ENCODE measurements at places on chromosomes 11 and 22.

GRCh38 chr22:42326301-42326700 is 55.8 kb upstream of the TCF20 start:
- DNase-seq, result no peak

DNA sequence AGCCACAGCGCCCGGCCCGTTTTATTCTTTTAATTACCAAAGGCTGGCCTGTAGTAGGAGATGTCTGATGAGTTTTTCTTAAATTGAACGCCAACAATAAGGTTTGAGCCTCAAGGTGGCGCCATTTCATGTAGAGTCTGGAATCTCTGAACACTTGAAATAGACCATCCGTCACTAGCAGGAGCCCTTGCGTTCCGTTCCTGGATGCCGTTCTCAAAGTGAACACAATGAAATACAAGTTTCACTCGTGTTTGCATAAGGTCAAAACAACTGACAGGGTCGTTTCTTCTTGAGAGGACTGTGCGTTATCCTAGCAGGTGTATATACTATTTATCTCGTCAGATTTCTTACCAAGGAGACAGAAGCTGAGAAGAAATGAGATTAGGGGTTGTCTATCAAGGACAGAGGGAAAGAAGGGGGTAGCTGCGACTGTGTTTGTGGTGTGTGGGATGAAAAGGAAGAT is 18.7 kb upstream of the SCGB1D1 start:
- peak; percentile 76 for DNase-seq

GRCh38 chr11:94303966-94304958 is at the start of gene IZUMO1R:
TSS of gene IZUMO1R (plus strand) at chr11:94304580. CDS start at chr11:94305637, 1,057 bp downstream.
- DNase-seq, result no peak

- DNase-seq, result no peak
Observed at GRCh38 chr22:28911304-28911690, 27.9 kb downstream of the ZNRF3 start.

GRCh38 chr11:2708757-2709281 is 9.0 kb upstream of the KCNQ1OT1 start:
- no peak for DNase-seq

GRCh38 chr11:295351-296170 is 3.8 kb downstream of the IFITM5 start:
- DNase-seq, result no peak

- no peak for DNase-seq
Observed at GRCh38 chr22:17115945-17116565, 5.1 kb downstream of the TMEM121B start.

DNA sequence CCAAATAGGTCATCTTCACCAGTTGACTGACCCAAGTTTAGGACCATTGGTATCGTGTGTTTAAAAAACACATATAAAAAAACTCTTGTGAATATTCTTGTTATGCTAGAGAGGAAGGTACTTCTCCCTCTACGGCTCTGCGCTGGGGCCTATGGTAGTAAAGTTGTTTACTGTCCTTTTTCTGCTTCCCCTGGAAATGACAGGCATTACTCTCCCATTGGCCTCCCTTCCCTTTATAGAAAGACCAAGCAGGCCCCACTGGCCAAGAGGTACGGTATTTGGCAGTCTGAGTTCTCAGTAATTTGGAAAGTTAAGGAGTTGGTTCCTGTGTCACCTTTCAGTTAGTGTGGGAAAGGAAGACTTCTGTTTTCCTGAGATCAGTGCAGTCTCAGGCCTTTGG is 6.5 kb downstream of the THYN1 start:
- DNase-seq, result no peak
